ENCODE measurements at places on chromosomes 3 and 15.

DNA sequence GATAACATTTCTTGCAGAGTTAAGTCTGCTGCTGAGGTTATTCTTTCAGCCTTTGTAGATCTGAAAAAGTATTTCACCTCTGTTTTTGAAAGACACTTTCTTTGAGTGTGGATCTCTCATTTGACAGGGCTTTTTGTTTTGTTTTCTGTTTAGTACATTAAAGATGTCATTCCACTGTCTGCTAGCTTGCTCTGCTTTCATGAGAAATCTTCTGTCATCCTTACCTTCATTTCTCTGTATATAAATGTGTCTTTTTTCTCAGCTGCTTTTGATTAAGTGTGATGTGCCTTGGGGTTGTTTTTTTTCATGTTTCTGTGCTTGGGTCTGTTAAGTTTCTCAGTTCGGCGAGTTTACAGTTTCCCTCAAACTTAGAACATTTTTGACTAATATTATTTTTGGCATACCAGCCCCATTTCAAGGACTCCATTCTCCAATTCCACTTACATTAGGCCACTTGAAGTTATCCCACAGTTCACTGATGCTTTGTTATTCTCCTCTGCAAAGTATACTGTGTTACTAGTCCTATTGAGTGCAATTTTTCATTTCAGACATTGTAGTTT, 43.9 kb upstream of the CA12 start:
- no peak for DNase-seq

DNA sequence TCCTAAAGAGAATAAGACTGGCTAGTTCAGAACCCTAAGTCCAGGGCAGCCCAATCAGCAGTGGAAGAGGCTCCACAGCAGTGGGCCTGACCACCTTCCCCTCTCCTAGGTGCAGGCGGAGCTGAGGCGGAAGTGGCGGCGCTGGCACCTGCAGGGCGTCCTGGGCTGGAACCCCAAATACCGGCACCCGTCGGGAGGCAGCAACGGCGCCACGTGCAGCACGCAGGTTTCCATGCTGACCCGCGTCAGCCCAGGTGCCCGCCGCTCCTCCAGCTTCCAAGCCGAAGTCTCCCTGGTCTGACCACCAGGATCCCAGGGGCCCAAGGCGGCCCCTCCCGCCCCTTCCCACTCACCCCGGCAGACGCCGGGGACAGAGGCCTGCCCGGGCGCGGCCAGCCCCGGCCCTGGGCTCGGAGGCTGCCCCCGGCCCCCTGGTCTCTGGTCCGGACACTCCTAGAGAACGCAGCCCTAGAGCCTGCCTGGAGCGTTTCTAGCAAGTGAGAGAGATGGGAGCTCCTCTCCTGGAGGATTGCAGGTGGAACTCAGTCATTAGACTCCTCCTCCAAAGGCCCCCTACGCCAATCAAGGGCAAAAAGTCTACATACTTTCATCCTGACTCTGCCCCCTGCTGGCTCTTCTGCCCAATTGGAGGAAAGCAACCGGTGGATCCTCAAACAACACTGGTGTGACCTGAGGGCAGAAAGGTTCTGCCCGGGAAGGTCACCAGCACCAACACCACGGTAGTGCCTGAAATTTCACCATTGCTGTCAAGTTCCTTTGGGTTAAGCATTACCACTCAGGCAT, 33.7 kb downstream of the VIPR1 start:
- no peak for DNase-seq

DNA sequence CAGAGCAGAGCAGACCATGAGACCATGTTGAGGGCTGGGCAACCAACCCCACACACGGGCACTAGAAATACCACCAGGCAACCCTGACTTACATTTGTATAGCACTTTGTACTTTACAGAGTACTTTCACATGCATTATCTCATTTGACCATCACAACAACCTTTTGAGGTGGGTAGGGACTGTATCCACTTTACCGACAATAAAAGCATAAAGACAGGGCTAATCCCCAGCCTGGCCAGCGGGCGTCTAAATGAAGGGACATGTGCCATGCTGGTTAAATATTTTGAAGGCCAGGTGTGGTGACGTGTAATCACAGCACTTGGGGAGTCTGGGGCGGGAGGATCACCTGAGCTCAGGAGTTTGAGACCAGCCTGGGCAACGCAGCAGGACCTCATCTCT, 23.6 kb downstream of the RASGRP1 start:
- DNase-seq, result no peak

DNA sequence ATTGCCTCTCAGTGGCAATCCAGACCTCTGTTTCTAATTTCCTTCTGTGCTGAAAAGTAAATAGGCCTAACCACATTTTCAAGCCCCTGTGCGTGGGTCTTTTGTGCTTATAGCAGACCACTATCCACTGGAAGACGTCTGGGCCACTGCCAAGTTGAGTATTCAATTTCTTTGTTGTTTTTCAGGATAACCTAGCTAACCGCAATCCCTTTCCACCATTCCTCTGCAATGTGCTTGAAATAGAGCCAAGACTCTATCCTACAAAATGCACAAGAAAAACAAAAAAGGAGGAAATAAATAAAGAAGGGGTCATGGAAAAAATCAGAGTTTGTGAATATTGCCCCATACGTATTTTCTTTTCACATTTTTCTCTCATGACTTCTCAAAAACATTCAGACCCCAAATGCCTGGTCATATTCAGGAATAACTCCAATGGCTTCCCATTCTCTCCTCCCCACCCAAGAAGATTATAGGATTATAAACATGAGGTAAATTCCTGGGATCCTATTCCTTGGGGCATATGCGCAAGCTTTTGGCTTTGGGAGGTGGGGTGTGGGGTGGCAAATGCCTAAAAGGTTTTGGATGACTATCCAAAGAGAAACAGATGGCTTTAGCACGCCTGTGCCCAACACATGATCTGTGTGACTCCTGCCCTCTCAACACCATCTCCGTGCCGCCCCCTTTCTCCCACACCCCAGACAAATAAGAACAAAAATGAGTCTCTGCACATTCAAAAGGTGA, 217.9 kb upstream of the THBS1 start:
- no peak for DNase-seq

GRCh38 chr3:196287090-196287439, 461 bp downstream of the PCYT1A start:
- peak; percentile 8 for DNase-seq

- no peak for DNase-seq
Observed at GRCh38 chr15:79978655-79979514, 7.9 kb upstream of the BCL2A1 start.

DNA sequence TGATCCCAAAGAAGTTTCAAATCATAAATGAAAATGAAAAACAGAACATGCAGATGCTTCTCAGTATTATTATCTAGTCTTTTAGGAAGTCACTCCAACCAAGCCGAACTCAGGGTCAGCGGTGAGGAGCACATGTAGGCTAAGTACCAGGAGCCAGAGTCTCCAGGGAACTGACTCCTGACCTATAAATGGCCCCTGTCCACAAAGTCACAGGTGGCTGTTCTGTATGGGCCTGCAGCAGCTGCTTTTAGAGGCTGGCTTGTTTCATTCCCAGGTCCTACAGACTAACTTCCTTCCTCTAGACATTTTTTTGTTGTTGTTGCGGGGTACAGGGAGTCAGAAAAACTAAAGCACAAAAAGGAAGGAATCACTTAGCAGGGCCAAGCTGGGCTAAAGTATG, 54.6 kb downstream of the DAPK2 start:
- no peak for DNase-seq

DNA sequence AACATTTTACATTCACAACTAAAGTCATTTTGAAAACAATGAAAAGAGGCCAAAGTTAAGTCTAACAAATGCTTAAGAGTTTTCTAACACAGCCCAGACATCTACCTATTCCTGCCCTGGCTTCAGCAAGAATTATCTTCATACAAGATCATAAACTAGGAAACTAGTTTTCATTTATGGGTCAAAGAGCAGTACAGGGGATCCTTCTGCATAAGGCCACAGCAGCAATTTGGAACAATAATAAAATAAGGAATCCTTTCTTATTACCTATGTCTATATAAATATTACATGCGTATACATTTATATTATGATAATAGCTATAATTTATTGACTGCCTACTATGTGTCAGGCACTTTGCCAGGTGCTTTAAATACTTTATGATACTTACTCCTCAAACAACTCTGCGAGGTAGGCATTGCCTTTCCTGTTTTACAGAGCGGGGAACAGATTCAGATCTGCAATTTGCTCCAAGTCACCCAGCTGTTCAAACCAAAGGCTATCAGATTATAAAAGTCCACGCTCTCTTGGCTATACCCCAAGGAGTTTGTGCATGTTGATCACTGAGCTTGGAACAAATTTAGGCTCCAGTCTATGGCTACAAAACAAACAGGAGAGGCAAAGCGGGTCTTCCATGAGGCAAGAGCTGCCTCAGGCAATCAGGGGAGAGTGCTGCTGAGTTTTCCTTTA, 196.4 kb downstream of the RORA start:
- no peak for DNase-seq

DNA sequence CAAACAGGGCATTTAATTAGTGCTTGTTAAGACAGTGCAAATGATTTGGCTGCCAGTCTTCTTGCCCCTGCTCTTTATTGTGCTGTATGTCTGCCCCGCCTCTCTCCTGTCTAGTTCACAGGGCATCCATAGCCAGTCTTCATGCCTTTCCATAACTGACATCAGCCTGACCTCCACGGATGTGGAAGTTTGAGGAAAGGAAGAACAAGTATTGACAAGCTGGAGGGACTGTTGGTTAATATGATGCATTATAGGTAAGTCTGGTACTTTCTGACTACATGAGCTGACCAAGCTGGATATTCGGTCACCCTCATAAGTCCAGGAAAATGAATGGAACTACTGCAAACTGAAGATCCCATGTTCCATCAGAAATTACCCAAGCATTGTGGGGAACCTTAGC, 325.9 kb downstream of the TIGIT start:
- no peak for DNase-seq

- no peak for DNase-seq
Observed at GRCh38 chr3:156253150-156253549, 132.8 kb downstream of the KCNAB1 start.

GRCh38 chr3:38516669-38517068, 20.5 kb downstream of the EXOG start:
- DNase-seq, result no peak

GRCh38 chr15:58606577-58607080, 142.9 kb downstream of the ADAM10 start:
- no peak for DNase-seq

DNA sequence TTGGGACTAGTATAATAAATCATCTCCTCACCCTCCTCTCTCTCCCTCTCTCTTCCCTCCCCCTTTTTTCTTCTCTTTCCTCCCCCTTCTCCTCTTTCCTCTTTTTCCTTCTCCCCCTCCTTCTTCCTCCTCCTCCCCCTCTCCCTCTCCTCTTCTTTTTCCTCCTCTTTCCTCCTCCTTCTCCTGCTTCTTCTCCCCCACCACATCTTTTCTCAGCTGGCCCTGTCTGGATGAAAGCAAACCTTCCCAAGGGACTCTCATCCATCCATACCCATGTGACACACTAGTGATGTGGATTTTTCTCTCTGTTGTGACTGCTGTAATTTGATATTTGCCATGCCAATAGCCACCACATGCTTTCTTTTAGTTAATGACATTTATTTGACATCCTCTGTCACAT, 127.2 kb downstream of the EBLN2 start:
- DNase-seq, result no peak

- DNase-seq, result no peak
Observed at GRCh38 chr3:68206524-68207117, 552.2 kb upstream of the SUCLG2 start.

Measured in T-helper 22 cell (primary cell).